Myocyte (in vitro differentiated cells): ENCODE measurements at places on chromosomes 13 and 19. TPM values are rescaled to one million over a fixed set of nuclear protein-coding genes. Genes with fewer than 3 reads are reported as not detected.

The GIPC1 gene
- total RNA-seq = 129 and 141 TPM in 2 replicates

DNA sequence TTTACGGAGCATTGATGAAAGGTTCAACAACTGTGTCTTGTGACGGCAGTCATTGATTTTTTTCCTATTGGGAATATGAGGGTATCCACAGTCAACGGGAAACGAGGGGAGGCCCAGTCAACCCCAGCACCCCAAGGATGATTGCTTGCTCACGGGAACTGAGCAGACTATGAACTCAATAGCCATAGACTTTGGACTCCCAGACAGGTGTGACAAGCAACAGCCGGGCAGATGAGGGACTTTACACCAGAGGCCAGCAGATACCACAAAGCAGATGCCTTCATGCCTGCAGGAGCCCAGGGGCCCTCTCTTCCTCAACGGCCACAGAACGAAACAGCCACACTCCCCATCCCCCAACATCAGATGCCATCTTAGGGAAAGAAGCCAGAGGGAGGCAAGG lies 80.3 kb upstream of the FLT1 start:
- peak; percentile 88 for DNase-seq

DNA sequence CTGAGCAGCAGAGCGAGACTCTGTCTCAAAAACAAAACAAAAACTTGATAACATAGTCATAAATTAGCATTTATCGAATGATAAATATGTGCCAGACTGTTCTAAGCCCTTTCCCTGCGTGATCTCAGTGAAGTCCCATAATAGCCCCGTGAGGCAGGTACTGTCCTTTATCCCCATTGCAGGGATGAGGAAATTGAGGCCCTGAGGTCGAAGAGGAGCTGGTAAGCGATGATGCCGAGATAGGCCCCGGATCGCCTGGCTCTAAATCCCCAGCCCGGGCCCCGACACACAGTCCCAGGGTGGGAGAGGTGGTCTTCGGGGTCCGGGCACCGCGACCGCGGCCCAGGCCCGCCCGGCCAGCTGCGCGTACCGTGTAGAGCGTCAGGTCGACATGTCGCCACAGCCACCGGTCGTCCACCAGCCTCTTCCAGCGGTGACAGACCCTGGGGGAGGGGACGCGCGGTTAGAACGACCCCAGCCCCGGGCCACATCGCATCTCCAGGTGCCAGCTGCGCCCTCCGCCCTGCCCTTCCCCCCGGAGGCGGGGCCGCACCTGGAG lies 625 bp downstream of the FBXL12 start:
- no peak for DNase-seq

GRCh38 chr19:48991011-48991609 lies 2.0 kb downstream of the GYS1 start:
- peak; percentile 74 for DNase-seq

The AMER2 gene
- not detected in 2 replicates for total RNA-seq

DNA sequence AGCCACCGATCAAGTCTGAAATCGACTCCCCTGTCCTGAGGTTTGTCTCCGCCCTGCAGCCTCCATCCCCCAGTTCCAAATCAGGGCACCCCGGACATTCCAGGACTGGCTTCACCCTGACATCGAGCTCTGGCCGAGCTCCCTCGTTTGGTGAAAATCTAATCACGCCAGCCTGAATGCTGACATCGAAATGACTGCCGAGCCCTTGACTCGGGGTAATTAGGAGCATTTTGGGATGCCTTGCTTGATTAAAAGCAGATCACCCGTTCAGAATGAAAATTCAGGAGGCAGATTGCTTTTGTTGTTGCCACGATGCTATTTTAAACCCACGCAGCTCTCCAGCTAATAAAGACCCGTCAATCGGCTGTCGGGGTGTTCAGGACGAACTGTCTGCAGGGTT lies 34.3 kb downstream of the ZNRF4 start:
- DNase-seq = no peak

The PLIN3 gene
- 439 and 463 TPM in 2 replicates for total RNA-seq
